Tibial nerve (tissue), 4 donors: ENCODE measurements at places on chromosomes 16 and 17.
A peak's percentile ranks its signal among the peaks of the same experiment; 100 is the strongest.

GRCh38 chr17:44952946-44953475, 5.4 kb upstream of the KIF18B start:
- no peaks in the 10 kb centered on the region for H3K4me1 ChIP-seq
- no peak overlapping the region for H3K4me3 ChIP-seq
- no peak for DNase-seq
- H3K27ac ChIP-seq: no peak overlapping the region
- no peaks in the 10 kb centered on the region for H3K36me3 ChIP-seq
- H3K27me3 ChIP-seq: no peaks in the 10 kb centered on the region

DNA sequence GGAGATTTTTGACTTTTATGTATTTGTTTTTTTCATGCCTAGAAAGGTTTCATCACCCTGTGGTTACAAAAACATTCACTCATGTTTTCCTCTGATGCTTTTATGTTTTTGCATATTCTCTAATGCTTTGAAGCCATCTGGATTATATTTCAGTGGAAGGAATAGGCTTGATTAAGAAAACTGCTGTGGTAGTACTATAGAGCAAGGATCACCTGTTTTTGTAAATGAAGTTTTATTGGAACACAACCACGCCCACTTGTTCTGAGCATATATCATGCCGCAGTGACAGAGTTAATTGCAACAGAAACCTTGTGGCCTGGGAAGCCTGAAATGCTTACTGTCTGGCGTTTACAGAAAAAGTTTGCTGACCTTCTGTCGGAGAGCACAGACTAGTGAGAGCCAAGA, 11.5 kb downstream of the COX10 start:
- no peaks in the 10 kb centered on the region for H3K36me3 ChIP-seq
- no peaks in the 10 kb centered on the region for H3K4me1 ChIP-seq
- no peak overlapping the region for H3K27ac ChIP-seq
- no peak for DNase-seq
- H3K4me3 ChIP-seq: no peak overlapping the region

- no peak overlapping the region for H3K27ac ChIP-seq
- H3K4me1 ChIP-seq: no peaks in the 10 kb centered on the region
- H3K36me3 ChIP-seq: no peaks in the 10 kb centered on the region
Measured at GRCh38 chr17:1271030-1271423, 783 bp downstream of the BHLHA9 start.

DNA sequence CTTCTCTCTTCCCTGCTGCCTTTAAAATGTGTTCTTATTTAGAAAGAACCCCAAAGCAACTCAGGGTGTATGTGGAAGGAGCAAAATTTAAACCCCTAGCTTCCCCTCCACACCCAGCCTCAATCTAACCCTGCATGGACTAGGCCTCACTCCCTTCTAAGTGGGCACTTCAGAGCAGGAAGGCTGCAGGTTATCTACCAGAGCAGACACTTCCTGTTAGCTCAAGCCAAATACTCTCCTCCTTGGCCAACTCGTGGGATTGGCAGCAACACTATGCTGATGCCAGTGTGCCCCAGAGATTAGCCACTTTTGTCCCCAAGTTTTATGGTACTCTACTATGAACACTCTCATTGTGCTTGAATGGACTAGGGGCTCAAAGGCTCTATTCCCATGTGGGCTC, 35.6 kb downstream of the CCDC42 start:
- no peak overlapping the region for H3K4me3 ChIP-seq
- no peaks in the 10 kb centered on the region for H3K27me3 ChIP-seq
- no peak for DNase-seq
- H3K27ac ChIP-seq: no peak overlapping the region

GRCh38 chr17:29190039-29190438, 9.8 kb upstream of the MYO18A start:
- H3K4me3 ChIP-seq: no peak overlapping the region
- H3K36me3 ChIP-seq: no peaks in the 10 kb centered on the region
- no peak overlapping the region for H3K27ac ChIP-seq
- no peaks in the 10 kb centered on the region for H3K27me3 ChIP-seq
- no peaks in the 10 kb centered on the region for H3K4me1 ChIP-seq

GRCh38 chr17:73498886-73499554, 145.2 kb downstream of the SDK2 start:
- H3K4me3 ChIP-seq: no peak overlapping the region
- no peaks in the 10 kb centered on the region for H3K4me1 ChIP-seq
- no peaks in the 10 kb centered on the region for H3K27me3 ChIP-seq
- no peak overlapping the region for H3K27ac ChIP-seq
- no peaks in the 10 kb centered on the region for H3K36me3 ChIP-seq
- no peak for DNase-seq

DNA sequence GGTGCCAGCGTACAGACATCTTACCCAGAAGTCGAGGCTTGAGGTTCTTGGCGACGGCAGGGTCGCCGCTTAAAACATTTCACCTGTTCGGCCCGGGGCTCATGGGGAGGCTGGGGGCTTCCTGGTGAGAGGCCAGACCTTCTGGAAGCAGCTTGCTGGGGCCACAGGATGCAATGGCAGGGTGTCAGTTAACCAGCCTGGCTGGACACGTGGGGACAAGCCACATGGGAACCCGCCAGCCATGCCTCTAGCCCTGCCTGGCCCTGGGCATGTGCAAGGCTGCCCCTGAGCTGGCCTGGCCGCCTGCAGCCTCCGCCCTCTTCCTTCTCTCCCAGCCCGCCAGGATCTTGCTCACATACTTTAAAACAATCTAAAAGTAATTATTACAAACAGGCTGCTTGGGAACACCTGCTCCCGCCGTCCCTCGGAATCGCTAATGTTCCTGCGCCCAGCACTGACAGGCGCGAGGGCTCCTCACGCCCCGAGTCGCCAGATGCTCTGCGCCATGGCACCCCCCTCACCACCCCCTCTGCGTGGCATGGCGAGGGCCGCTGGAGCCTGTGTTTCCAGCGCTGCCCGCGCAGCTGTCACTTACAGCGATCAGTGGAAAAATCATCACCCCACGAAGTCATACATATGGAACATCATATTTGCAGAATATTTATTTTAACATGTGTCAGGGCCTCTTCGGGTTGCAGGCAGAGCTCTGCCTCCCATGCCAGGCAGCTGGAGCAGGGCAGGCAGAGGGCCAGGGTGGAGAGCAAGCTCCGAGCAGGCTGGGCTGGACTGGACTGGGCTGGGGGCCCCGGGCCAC, 188.7 kb upstream of the GSE1 start:
- H3K4me1 ChIP-seq: no peaks in the 10 kb centered on the region
- H3K4me3 ChIP-seq: no peak overlapping the region
- H3K36me3 ChIP-seq: no peaks in the 10 kb centered on the region
- H3K27me3 ChIP-seq: no peaks in the 10 kb centered on the region

- H3K4me3 ChIP-seq: no peak overlapping the region
- H3K27ac ChIP-seq: peak overlapping the region; percentile 72
- DNase-seq: no peak
- H3K4me1 ChIP-seq: peaks cover 30% of the 10 kb centered on the region
Measured at GRCh38 chr17:77208217-77208808, 67.5 kb downstream of the SEC14L1 start.

DNA sequence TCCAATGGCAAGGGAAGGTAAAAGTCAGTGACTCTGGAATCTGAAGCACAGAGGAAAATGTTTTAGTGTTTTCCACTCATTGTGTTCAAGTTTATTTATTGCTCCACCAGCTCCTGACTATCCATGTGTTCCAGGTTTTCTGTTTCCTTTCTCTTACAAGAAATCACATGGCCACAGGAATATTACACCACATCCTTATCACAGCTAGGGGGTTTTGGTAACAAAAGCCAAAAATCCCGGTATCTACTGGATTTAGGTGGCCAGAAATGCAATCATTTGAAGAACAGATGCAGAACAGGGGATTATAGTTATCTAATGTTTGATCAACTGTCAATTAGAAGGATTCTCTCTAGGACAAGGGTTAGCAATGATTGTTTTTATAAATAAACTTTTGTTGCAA, 47.9 kb downstream of the STH start:
- no peak for DNase-seq
- peaks cover 7% of the 10 kb centered on the region for H3K36me3 ChIP-seq
- peaks cover 41% of the 10 kb centered on the region for H3K4me1 ChIP-seq

DNA sequence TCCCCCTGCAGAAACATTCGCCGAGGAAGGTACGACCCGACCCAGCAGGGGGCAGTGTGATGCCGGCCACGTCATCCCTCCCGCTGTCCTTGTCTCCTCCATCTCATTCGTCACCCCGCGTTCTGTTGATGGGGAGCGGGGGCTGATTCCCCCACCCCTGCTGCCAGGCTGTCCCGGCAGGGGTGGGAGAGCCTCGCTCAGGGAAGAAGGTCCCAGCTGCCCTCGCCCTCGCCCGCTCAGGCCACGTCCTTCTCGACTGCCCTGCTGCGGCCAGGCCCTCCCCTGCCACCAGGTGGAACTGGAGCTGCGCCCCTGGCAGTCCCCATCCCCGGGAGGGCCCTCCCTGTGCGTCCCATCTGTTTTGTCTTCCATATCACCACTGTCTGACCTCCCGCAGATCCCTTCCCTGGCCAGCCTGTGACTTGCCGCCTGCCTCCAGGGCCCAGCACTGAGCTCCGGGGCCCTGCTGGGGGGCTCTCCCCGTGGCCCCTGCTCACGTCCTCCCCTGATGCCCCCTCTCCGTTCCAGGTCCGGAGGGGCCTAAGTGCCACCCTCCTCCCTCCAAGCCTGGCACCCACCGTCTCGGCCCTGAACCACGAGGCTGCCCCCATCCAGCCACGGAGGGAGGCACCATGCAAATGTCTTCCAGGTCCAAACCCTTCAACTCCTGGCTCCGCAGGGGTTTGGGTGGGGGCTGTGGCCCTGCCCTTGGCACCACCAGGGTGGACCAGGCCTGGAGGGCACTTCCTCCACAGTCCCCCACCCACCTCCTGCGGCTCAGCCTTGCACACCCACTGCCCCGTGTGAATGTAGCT, 20.6 kb downstream of the ADAM11 start:
- peak; percentile 67 for DNase-seq
- H3K4me1 ChIP-seq: peaks cover 14% of the 10 kb centered on the region
- peak overlapping the region; percentile 59 for H3K27ac ChIP-seq
- H3K36me3 ChIP-seq: no peaks in the 10 kb centered on the region

DNA sequence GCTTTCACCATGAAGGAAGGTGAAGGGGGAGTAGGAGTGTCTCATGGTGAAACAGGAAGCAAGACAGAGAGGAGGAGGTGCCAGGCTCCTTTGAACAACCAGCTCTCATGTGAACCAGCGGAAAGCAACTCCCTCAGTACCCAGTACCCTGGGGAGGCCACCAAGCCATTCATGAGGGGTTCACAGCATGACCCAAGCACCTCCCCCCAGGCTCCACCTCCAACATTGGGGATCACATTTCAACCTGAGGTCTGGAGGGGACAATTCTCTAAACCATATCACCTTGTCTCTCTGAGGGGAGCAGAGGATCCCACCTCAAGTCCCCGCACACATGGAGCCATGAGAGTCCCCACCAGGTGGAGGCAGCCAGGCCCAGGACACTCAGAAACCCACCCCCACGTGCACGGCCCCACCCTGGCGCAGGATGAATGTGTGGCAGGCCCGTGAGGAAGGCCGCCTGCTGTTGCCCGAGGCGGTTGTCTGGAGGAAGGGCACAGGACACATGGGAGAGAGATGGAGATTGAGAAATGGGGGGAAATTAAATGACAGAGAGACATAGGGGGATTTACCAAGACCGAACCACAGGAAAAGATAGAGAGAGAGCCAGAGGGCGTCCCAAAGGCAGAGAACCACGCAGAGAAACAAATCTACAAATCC, 85.9 kb downstream of the TMEM132E start:
- H3K27me3 ChIP-seq: no peaks in the 10 kb centered on the region
- H3K4me1 ChIP-seq: no peaks in the 10 kb centered on the region
- no peaks in the 10 kb centered on the region for H3K36me3 ChIP-seq
- DNase-seq: no peak
- no peak overlapping the region for H3K27ac ChIP-seq
- no peak overlapping the region for H3K4me3 ChIP-seq
